Stimulated activated CD4-positive, alpha-beta T cell treated with anti-CD3 and anti-CD28 coated beads, Interleukin-4, amount 100 ng/mL, for 4 hours (primary cell): ENCODE measurements at places on chromosomes 7 and 10.

- DNase-seq = no peak
Observed at GRCh38 chr10:75984067-75984466, 552.6 kb downstream of the LRMDA start.

GRCh38 chr10:77146712-77147336 is 490.8 kb downstream of the KCNMA1 start:
- DNase-seq = no peak

- DNase-seq = no peak
Observed at GRCh38 chr7:107505997-107506673, 36.3 kb downstream of the GPR22 start.

DNA sequence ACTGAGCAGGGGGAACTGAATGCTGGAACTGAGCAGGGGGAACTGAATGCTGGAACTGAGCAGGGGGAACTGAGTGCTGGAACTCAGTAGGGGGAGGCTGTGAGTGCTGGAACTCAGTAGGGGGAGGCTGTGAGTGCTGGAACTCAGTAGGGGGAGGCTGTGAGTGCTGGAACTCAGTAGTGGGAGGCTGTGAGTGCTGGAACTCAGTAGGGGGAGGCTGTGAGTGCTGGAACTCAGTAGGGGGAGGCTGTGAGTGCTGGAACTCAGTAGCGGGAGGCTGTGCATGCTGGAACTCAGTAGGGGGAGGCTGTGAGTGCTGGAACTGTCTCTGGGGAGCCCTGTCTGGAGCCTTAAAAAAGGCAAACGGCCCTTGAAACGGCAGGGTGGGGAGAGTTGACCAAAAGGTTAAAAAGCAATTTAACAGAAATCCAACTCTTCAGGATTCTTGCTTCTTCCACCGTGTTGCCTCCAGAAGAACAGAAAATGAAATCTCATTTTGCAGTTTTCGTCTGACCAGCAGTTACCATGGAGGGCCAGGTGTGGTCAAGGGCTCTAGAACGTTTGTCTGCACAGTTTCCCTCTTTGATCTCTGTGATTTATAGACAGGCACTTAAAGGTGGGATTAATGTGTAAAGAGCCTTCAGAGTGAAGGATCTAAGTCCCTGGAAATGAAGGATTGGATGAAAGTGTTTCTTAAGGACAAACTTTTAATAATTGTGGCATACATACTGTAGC is 19.1 kb downstream of the DOCK1 start:
- DNase-seq = no peak

- DNase-seq = no peak
Observed at GRCh38 chr7:42735081-42735480, 176.8 kb downstream of the C7orf25 start.

DNA sequence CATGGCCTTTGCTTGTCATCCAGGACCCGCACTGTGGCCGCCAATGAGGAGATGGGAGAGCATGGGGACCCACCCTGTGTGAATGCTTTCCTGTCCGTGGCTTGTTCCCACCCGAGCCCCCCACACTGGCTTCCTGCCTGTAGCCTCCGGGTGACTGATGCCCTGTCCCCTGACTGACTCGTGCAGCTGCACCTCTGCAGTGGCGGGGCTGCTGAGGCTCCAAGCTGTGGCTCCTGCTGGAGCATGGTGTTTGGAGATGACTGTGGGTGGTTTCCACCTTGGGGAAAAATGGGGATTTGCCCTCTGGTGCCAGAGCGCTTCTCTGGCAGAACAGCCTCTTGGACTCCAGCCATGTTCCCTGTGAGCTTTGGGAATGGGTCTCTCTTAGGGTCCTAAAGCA is 2.1 kb downstream of the CAMK1D start:
- no peak for DNase-seq

GRCh38 chr10:5456563-5456962 is 42.8 kb downstream of the CALML5 start:
- DNase-seq = no peak

DNA sequence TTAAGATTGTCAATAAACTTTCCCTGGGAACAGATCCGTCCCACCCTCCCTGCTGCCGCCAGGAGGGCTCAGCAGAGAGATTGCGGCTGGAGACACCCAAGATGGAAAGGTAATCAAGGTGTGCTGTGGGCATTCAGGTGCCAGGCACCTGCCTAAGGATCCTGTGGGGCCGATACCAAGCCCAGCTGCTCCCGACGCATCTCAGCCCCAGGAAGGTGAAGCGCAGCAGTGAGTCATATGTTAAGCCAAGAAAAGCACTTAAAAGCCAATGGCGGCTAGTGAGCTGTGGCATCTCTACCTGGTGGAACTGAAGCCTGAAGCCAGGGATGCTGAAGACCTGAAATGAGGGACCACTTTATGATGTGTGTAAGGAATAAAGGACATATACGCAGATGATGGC is 6.1 kb downstream of the WDR86 start:
- no peak for DNase-seq

- DNase-seq = no peak
Observed at GRCh38 chr7:106757846-106758245, 96.9 kb upstream of the CCDC71L start.

DNA sequence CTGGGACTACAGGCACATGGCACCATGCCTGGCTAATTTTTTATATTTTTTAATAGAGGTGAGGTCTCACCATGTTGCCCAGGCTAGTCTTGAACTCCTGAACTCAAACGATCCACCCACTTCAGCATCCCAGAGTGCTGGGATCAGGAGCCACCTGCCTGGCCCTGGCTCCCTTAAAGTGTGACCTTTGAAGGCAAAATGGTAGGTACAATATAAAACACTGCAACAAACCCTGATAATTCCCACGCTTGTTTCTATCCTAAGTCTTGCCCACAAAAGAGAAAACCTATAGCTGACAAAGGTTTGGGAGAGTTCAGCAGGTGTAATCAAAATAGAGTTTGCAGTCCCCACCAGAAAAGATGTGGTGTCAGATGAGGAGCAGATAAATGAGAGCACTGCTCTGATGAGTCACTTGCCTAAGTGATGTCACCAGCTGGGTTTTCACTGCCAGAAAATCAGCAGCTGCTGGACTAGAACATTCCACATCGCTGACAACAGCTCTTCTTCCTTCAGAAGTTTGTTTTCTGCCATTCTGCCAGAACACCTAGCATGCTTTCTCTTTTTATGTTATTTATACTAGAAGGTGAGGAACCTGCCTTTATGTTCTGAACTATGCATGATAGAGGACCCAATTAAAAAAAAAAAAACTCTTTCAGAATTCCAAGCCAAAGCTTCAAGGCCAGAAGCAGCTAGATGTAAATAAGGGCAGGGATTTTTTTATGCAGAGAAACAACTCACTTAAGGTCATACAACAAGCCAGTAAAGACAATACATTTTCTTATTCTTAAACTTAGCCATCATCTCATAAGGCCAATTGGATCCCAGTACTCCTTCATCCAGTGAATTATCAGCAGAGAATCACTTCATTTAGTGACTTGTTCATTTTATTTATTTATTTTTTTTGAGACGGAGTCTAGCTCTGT is 18.0 kb downstream of the PURB start:
- no peak for DNase-seq
